ENCODE measurements at places on chromosomes 7 and 10.

DNA sequence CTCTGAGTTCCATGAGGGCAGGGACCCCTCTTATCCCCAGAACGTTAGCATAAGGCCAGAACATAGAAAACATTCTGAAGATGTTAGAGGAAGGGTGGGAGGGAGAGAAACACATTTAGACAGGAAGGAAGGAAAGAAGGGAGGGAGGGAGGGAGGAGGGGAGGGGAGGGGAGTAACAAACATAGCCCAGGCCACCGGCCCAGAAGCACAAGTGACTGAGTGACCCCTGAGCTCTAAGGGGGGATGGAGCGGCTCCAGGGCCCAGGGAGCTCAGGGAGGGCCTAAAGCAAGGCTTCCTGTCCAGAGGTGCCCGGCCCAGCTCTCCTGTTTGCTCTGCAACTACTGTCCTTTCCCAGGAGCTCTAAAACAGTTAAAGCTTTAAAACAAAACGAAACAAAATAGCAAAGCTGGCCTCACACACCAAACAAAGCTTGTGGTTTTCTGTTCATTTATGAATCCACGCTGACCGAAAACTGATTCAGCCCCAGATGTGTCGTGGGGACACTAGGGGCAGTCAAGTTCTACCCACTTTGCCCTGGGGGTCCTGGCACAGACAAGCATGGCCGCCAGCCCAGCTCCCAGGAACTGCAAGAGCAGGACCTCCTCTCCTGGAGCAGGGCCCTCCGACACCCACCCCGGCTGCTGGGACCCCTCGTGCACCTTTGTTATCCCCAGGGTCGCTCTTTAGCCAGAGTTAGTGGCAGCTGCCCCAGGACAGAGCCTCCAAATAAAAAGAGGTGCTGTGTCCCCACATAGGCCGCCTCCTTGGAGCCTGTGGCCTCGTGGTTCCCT, 496.2 kb upstream of the FOXK1 start:
- no peak for DNase-seq

- DNase-seq: no peak
Measured at GRCh38 chr7:78634093-78634492, 819.4 kb downstream of the MAGI2 start.

GRCh38 chr10:58647376-58648112, 134.9 kb downstream of the BICC1 start:
- no peak for DNase-seq

DNA sequence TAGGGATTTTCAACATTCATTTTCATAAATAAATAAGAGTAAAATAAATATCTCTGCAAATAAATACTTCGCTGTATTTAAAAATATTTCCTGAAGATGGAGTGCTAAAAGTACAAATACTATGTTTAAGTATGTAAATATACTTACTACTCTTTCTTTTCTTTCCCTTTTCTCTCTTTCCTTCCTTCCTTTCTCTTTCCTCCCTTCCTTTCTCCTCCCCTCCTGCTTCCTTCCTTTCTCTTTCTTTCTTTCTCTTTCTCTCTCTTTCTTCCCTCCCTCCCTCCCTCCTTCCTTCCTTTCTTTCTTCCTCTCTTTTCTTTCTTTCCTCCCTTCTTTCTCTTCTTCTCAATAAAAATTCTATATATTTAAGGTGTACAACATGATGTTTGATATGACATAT, 496.1 kb downstream of the CCSER2 start:
- no peak for DNase-seq

DNA sequence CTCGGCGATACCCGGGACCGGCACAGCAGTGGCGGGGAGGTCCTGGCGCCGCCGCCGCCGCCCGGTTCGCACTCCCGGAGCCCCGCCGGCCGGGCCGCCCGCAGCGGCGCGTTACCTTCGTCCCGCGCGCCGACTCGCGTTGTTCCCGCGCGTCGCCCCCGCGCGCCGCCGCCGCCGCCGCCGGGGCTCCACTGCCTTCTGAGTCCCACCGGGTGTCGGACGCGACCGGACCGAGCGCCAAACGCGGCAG, at the start of gene EZH2:
TSS of gene EZH2 (minus strand) at position 243 of the 250 bp plus-strand sequence. CDS start 36,993 bp downstream, outside the sequence.
- DNase-seq: no peak

DNA sequence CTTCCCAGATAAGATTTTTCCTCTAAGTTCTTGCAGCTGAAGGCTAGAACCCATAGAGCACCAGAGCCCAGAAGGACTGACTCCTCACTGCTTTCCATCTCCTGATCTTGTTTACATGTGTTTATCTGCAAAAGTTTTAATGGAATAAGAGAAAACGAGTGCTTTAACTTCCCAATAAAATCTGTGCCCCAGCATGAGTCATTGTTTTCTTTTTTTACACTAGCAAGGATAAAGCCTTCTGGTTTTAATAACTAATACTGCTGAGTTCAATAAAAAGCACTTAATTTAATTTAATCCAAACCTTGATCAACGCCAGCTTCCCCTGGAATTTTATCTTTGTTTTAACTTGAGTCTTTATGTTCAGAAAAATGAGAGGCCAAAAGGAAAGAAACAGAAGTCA, 227.6 kb downstream of the HPSE2 start:
- no peak for DNase-seq

DNA sequence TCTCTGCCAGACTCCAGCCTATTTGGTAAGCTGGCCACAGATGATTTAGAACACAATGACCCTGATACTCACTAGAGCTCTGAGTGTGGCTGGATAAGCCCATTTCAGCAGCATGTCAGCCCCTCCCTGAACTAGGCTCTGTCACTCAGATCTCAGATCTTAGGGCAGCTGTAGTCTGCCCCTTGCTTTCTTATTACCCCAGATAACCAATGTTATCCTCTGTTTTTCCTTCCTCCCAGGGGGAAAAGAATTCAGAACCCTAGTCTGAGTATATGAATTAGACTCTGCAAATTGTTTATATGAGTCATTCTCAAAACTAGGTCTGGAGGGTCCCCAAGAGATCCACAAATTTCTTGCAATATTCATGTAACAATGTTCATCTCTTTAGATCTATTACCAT, 286.2 kb downstream of the KCNMA1 start:
- DNase-seq: no peak

DNA sequence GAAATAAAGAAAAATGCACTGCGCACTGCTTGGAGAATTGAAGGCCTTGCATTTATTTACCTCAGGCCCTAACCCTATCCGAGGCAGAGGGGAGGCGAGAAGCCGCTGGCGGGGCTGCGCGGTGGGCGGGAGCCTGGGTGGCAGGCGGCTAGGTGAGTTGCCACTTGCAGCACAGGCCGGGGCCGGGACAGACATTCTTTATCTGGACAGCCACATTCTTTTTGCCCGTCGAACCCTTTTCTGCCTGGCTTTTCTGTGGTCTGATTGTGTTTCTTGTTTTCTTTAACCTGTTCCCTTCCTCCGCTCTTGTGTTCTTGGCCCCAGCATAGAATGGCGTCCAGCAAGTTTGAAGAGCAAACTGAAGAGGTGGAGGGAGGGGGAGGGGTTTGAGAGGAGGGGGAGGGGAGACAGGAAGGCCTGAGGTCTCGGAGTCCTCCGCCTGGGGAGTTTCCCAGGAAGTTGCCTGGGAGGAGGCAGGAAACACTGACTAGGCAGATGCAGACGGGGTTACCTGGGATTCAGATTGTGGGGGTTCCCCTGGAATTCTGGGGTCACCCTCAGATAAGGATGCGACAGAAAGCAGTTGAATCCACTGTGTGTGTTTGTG, 5.1 kb downstream of the SHH start:
- no peak for DNase-seq

GRCh38 chr10:78830976-78831375, 237.8 kb upstream of the ZMIZ1 start:
- DNase-seq: no peak

DNA sequence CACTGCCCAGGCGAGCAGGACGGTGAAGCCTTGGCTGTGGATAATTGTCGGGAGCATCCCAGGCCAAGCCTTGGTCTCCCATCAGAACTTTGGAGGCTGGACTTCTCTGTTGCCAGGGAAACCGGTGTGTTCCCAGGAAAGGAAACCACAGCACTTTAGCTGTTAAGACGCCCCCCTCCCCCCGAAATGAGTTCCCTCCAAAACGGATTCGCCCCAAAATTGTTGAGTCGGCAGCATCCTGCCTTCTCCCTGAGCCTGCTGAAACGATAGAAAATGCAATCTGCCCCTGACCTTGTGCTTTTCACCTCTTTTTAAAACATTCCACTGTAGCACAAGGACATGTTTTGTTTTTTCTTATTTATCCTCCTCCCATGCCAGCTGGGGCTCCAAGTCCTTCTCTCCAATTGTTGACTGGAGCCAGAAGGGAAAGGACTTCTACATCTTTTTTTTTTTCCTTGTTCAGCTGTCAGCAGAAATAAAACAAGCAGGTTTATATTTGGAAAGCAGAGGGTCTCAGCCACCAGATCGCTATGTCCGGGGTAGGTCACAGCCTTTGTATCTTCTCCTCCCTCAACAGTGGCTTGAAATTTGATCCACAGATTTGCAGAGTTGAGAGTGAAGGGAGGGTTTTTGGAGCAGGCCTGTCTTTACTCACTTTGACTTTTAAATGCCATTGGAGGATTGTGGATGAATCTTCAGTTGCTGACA, 116.5 kb downstream of the ZMIZ1 start:
- DNase-seq: no peak

GRCh38 chr10:59945590-59945989, 39.2 kb upstream of the CCDC6 start:
- DNase-seq: no peak

- peak; percentile 21 for DNase-seq
Measured at GRCh38 chr10:77111611-77112550, 525.7 kb downstream of the KCNMA1 start.

- no peak for DNase-seq
Measured at GRCh38 chr10:72659694-72660093, 32.2 kb upstream of the MCU start.

DNA sequence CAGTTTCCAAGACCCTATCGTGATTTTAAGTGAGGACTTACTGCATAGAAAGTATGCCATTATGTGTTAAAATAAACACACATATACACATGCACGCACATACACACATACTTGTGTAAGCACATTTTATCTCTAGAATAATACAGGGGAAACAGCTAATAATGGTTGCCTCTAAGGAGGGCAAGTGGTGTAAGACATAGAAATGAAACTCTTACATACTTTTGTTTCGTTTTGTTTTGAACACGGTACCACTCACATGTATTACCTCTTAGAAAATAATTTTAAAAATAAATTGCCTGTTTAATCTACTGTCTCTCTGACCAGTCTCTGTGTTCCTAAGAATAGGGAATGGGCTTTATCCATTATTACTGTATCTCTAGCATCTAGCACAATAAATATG, 49.2 kb downstream of the HERPUD2 start:
- no peak for DNase-seq

GRCh38 chr10:178208-178607, 43.0 kb downstream of the ZMYND11 start:
- DNase-seq: no peak

- peak; percentile 48 for DNase-seq
Measured at GRCh38 chr10:102009801-102010425, 46.1 kb downstream of the ARMH3 start.

- no peak for DNase-seq
Measured at GRCh38 chr7:104536956-104537355, 208.6 kb downstream of the LHFPL3 start.

- DNase-seq: no peak
Measured at GRCh38 chr7:22147868-22148267, 202.2 kb upstream of the CDCA7L start.

DNA sequence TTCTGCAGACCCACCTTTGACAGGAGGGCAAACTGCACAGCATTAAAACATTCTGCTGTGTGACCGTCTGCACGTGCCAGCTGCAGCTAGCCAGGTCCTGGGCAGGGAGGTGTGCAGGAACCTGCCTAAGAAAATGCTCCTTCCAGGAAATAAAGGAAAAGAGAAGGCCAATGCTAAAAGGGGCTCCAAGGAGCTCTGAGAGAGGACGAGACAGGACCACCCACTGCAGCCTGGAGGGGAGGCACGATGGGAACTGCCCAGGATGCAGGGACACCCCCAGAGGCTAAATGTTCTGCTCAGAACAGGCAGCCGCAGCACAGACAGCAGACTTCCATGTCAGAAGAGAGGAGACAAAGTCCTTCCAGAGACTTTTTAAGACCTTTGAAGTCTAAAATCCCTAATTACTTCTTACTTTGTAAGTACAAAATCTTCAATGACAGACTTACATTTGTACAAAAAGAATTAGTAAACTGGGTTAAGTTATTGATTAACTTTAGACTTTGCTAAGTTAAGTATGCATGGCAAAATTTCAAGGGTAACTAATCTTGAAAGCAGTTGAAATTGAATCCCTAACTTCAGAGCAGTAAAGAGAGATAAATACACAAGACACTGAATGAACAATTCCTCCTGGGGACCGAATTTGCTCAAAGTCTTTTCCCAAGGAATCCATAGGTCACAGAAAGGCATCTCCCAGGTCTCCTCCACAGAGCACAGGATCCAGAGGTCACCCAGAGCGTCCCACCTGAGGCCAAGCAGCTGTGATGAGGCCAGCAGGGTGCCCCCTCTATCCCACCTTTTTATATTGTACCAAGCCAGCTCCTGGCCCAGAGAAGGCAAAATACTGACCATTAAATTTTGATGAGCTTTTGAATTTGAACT, 21.5 kb downstream of the HSPA12A start:
- no peak for DNase-seq

DNA sequence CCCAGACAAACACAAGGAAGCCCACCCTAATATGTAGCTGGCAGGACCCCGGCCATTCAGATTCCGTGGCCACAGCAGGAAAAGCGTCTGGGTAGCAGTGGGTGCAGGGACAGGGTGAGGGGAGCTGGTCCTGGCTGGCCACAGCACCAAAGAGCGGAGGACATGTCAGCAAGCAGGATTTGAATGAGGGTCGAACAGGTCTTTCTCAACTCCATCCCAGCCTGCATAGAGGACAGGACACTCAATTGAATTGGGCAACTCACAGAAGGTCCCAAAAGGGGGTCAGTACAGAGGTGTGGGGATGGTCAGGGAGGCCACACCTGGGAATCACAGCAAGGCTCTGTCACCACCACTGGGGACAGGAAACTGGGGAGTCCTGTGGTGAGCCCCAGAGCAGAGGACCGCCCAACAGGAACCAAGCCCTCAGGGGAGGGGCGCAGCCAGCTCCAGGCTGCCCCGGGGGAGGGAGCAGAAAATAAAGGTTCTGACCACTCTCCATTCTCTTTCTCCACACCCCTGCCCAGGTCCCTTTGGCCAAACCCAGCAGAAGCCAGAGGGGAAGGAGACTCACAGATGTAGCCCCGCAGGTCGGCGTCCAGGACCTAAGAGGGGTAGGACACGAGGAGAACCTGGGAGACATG, 108.7 kb upstream of the PPP2R2D start:
- no peak for DNase-seq

DNA sequence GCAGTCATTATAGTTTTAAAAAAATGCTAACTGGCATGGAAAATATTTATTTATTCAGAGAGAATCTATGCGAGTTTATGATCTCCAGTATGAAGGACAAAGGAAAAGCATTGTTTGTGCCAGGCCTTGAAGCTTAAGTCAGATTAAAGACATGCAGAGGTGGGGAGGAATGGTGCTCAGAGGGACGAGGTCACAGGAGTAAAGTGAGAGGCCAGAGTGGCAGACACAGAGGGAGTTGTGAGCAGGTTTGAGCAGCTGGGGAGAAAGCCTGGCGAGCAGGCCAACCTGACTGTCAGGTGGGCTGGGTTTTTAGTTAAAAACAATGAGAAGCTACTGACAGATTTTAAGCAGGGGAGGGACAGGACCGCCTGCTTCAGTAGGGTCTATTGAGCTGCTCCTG, 6.8 kb upstream of the CCNY start:
- no peak for DNase-seq

- DNase-seq: no peak
Measured at GRCh38 chr7:2128601-2129322, 104.0 kb downstream of the MAD1L1 start.
